ENCODE measurements at places on chromosomes 3 and 15.
A peak's percentile ranks its signal among the peaks of the same experiment; 100 is the strongest.

DNA sequence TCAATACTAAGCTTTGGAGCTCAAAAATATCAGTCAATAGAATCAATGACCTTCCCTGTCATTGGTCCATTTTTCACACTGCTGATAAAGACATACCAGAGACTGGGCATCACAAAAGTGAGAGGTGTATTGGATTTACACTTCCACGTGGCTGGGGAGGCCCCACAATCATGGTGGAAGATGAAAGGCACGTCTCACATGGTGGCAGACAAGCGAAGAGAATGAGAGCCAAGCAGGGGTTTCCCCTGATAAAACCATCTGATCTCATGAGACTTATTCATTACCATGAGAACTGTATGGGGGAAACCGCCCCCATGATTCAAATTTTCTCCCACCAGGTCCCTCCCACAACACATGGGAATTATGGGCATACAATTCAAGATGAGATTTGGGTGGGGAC lies 81.9 kb downstream of the ANXA2 start:
- DNase-seq, result no peak

DNA sequence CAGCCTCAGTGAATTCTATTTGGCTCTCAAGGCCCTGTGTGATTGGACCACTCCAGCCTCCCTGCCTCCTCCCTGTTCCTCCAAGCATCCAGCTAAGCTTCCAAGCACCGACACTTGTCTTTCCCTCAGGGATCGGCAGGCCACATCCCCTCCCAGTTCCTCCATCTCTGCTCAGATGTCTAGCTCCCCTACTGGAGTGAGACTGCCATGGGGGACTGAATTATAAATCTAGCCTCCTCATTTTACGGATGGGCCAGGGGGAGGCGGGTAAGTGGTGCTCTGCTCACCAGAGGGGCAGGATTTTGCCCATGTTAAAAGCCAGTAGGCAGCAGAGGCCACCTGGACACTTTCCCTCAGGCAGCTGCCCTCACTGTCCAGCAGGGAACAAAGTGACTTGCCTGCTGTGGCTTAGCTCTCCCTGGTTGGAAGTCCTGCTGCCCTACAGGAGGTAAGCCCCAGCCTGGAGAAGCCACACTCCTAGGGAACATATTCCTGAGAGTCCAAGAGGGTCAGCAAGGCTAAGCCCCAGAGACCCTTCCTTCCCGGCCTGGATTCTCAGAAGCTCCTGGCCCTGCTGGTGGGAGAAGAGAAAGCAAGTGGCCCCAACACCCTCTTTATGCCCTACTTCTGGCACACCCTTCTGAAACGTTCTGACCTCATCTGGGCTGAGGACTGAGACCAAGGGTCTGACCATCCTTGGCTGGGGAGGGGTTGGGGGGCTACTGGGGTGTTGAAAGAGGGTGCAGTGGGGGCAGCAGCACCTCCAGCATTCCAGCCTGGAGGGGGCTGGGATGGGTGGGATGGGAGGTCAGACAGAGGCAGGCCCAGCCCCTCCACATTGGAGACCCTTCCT lies 9.1 kb upstream of the HHATL start:
- DNase-seq, result peak; percentile 40

- no peak for DNase-seq
Measured at GRCh38 chr3:166764698-166765318, 615.3 kb downstream of the ZBBX start.

- DNase-seq, result no peak
Measured at GRCh38 chr3:98823791-98824190, 60.7 kb downstream of the ST3GAL6 start.

GRCh38 chr15:86653344-86654197 lies 573.9 kb downstream of the AGBL1 start:
- no peak for DNase-seq

GRCh38 chr3:151015767-151016477 lies 43.4 kb upstream of the CLRN1 start:
- no peak for DNase-seq

GRCh38 chr3:168030577-168030976 lies 65.1 kb downstream of the GOLIM4 start:
- no peak for DNase-seq

DNA sequence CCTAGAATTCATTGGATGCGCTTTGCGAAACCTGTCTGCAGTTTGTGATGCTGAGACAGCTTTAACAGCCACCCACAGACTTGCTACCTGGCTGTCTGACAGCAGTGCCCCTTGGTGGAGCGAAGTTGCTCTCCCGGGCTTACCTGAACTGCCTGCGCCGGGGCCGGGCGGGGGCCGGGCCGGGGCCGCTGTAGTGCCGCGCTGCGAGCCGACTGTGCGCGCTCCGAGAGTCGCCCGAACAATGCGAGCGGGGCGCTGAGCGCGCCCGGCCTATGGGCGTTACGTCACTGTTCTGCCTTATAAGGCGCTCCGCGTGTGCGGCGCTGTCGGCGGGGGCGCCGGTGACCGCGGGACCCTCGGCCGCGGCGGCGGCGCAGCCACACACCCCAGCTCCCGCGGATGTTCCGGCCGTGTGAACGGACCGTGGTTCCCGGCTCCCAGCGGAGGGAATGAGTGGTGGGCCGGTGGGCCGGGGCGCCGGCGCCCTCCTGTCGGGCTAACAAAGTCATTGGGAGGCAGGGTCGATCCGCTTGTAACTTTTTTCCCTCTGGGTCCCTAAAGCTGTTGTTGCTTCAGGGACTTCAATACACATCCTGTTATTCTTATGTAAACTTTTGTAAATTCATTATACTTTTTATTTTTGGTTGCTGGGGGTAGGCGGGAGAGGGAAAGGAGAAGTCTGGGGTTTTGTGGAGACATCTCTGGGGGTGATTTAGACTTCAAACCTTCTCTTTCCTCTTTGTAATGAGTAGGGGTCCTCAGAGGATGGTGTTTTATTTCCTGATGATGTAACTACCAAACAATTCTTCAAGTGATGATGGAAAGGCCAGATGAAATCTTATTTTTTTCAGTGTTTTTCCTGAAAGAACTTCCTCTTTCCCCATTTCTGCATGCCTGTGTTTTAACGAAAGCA lies 58.5 kb downstream of the CMSS1 start:
- DNase-seq, result peak; percentile 77

- DNase-seq, result no peak
Measured at GRCh38 chr3:10889206-10889960, 73.4 kb downstream of the SLC6A11 start.

GRCh38 chr3:188085584-188086560 lies 68.1 kb upstream of the LPP start:
- DNase-seq, result no peak

Measured in HEK293T (cell line).